Skin of body (tissue), 3 donors: ENCODE measurements at places on chromosomes 12 and 14. TPM values are rescaled to one million over a fixed set of nuclear protein-coding genes. Genes with fewer than 3 reads are reported as not detected.

DNA sequence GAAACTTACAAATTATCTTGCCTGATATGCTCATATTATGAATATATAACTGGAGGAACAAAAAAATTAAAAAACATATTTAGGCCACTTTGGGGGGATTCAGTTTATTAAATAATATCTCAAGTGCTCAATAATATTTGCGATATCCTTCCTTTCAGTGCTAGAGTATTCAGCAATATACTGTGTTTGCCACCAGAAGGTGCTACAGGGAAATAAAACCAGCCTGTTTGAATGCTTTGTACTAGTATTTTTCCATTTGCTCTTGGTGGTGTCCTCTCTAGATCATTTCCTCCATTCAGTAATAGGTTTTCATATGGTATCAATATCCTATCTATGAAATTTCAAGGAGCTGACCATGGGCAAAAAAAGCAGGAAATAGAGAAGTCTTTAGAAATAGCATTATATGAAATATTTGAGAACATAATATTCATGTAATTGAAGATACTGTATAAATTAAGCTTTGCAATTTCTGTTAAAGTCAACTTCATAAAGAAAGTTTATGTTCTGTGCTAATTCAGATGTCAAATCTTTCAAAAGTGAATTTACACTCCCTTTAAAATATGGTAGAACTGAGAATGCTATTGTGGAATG is 106.2 kb upstream of the NAV3 start:
- peak; percentile 35 for DNase-seq

DNA sequence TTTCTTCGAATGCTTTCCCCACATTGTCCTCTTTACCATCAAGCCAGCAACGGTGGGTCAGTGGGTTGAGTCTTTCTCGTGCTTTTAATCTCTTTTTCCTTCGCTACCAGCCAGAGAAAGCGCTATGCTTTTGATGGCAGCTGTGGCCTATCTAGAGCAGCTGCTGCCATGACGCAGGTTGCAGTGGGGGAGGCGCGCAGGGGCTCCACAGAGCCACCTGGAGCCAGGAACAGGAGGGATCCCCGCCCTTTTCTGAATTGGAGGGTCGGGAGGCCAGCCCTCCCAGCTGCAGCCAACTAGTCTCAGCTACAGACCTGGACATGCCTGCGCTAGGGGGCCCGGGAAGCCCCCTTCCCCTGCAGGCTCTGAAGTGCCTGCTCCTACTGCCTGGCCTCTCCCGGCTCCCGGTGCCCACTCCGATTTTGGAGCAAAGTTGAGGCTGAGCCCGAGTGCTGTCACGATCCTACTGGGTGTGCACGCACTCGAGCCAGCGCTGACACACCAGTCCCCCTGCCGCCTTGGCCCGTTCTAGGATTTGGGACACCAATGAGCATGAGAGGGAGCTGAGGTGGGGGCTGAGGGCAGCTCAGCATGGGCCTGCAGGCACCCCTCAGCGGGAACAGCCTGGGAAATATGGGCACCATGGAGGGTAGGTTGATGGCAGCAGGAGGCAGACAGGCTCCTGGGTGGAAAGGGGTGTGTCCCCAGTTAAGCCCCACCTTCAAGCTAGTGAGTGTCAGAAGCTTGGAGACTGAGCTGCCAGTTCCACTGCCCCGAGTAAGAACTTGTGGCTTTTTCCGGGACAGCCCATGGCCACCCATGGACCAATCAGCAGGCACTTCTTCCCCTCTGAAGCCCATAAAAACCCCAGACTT is 784.2 kb downstream of the SLC6A15 start:
- no peak for DNase-seq

Gene RNASE2
- total RNA-seq, result 6.1 TPM

Gene GPX2
- 0.20 TPM for total RNA-seq

Gene KRT73
- 22.2 TPM for total RNA-seq

Gene HOXC12
- 0.30 TPM for total RNA-seq

DNA sequence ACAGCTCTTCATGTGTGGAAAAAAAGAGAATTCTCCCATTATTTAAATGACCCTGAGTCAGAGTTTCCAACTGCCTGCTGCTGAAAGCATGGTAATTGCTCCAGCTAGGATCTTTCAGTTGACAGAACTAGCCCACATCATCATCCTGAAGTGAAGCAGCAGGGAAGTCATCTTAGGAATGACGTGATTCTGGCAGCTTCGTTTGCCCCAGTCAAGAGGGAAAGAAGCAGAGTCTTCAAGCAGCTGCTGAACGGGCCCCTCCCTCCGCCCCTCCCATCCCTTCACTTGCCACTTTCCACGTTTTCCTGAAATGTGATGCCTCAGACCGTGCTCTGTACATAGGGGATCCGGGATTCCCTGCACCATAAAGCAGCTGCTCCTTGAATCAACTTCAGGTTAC is 455.0 kb upstream of the TMEM132C start:
- peak; percentile 92 for DNase-seq

DNA sequence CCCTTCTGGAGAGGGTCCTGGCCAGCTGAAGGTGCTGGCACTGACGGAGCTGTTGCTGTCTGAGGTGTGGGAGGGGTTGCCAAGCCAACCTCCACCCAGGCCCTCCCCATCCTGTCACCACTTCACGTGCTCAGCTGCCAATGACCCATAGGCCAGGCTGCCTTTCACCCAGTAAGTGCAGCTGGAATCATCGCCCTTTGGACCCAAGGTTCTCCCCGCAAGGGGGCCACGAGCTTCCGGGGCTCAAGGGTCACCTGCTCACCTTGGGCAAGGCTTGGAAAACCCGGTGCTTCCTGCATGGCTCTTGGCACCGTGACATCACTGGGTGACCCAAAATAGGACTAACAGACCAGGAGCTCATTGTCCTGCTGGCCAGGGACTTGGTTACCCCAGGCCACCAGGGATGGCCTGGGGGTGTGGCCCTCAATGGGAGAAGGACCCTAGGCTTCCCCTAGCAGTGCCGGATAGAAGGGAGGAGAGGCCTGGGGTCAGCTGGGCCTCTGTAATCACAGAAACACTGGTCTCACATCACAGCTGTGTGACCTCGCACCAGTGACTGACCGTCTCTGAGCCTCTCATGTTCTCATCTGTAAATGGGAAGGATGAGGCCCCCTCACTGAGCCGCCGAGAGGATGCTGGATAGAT is 51.3 kb downstream of the CCDC85C start:
- DNase-seq, result no peak

GRCh38 chr12:9634177-9634803 is 26.6 kb upstream of the KLRB1 start:
- DNase-seq, result no peak

- DNase-seq, result no peak
These were observed 16.3 kb downstream of the YAF2 start for GRCh38 chr12:42221726-42222125.

DNA sequence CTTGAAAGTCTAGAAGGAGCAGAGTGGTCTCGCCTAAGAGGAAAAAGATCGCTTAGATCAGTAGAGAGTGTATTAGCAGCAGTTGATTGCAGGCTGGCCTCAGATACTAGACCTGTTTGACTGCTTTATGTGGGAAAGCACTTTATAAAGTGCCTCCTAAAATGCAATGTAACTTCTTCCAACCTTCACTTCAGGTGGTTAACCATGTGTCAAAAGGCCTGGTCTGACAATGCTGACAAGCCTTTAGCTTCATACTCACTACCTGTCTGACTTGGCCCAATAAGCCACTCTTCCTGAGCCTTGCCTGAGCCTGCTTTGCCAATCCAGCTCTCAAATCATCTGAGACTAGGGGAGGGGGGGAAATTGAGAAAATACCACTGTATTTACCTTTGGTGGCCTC is 14.6 kb downstream of the MGAT4C start:
- DNase-seq, result no peak

- DNase-seq, result no peak
These were observed 34.0 kb upstream of the HECTD1 start for GRCh38 chr14:31241450-31242114.

DNA sequence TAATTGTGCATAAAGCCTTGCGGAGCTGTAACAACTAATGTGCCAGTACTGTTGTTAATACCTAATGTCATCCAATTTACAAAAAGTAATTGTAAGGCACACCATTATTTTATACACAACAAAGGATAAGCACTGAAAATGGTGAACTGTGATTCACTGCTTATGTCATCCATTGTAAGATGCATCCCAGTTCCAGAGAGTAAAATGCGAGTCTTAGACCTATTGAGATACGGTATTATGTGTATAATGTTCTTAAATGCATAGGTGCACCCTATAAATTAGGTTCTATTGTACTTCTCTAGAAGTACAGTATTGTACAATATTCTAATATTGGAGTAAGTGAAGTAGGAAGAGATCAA is 406 bp downstream of the PARP2 start:
- DNase-seq, result peak; percentile 41

Gene CACNA2D4
- total RNA-seq, result 1.9 TPM

DNA sequence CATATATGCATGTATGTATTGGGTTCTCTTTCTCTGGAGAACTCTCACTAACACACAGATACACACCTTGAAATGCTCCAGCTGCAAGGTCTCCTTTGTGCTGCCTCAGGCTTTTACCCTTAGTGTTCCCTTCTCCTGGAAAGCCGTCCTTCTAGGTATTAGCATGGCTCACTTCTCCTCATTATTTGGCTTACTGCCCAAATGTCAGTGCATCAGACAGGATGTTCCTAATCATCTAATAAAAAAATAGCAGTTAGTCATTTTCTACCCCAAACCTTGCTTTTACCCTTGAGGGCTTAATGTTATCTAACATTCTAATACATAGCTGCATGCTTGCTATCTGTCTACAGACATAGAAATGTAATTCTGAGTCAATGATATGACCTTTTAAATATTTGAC is 109.0 kb upstream of the SLC16A7 start:
- no peak for DNase-seq

- DNase-seq, result no peak
These were observed 357 bp downstream of the HOMEZ start for GRCh38 chr14:23285530-23286019.

GRCh38 chr12:10363914-10364814 is 25.7 kb downstream of the KLRK1 start:
- peak; percentile 49 for DNase-seq

Gene HSPB8
- total RNA-seq, result 26.8 TPM

DNA sequence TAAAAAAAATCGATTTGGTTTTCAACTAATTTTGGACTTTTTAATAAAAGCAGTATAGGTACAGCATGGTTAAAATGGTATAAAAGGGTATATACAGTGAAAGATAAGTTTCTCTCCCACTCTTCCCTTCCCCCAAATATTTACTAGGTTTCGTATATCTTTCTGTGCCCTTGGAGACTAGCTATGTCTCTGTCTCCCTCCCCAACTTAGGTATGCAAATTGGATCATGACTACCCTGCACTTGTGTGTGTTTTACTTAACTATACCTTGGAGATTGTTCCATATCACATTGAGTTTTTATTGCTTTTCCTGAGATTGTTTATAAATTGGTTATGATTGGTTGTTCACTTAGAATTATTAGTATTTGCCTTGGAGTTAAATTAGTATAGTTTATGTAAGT is 19.4 kb downstream of the AEBP2 start:
- no peak for DNase-seq

DNA sequence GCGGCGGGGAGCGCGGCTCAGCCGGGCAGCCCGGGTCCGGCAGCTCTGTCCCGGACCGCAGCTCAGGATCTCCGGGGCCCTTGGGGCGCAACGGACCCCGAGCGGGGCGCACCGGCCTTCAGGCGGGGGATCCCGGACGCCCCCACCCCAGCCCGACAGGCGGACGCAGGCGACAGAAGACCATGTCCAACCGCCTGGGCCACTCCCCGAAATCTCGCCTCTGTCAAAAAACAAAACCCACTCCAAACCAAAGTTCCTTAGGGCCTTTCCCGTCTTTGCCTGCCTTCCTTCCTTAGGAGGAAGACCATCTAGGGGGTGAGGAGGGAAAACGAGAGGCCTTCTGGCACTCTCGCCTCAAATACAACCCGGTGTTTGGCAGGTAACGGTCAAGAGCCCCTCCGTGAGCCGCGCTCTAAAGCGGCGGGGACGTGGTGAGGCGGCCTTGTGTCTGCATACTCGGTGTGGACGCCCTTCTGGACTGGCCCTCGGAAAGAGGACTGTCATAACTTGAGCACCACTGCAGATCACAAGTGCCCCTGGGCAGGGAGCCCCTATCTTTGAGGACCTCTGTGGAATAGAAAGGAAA is 604 bp downstream of the HCFC2 start:
- DNase-seq, result no peak

Gene OAS2
- total RNA-seq, result 2.2 TPM

Gene ADAM21
- total RNA-seq, result 0.10 TPM

Gene RIN3
- 8.2 TPM for total RNA-seq

- DNase-seq, result peak; percentile 55
These were observed 108.2 kb upstream of the SLC38A4 start for GRCh38 chr12:46933947-46934346.

DNA sequence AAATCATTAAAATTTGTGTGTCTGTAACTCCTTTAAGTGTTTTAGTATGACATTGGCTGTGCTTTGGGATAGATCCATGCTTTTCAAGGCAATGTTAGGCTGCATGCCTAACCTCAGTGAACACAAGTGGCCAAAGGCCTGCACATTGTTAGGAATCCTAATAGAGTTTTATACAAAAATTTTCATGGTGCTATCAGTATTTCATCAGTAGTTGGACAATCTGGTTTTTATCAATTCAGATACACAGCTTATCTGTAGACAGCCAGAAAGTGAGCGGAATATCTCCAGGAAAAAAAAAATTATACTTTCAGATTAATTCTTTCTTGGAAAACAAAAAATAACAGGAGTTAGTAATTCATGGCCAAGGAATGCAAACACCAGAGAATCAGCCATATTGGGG is 324.0 kb upstream of the PDE3A start:
- peak; percentile 79 for DNase-seq

Gene B4GALNT1
- 1.7 TPM for total RNA-seq

DNA sequence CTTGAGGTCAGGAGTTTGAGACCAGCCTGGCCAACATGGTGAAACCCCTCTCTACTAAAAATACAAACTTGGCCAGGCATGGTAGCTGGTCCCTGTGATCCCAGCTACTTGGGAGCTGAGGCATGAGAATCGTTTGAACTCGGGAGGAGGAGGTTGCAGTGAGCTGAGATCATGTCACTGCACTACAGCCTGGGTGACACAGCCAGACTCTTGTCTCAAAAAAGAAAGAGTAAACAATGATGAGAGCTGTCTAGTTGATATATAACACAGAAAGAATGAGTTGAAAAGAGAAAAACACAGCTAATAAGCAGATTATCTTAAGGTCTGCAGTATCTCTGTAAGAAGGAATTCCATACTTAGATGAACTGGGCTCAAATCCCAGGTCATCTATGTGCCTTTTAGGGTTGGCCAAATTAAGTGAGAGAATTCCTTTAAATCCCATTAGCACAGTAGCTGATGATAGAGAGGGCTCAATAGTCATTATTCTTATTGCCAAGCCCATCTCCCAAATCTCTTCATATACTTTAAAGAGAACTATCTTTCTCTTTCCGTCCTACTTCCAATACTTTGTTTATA is 31.1 kb upstream of the STRAP start:
- no peak for DNase-seq

Gene PLCZ1
- not detected for total RNA-seq

Gene SRRM4
- total RNA-seq, result 0.10 TPM

Gene CLBA1
- 3.5 TPM for total RNA-seq

Gene LBHD2
- not detected for total RNA-seq

DNA sequence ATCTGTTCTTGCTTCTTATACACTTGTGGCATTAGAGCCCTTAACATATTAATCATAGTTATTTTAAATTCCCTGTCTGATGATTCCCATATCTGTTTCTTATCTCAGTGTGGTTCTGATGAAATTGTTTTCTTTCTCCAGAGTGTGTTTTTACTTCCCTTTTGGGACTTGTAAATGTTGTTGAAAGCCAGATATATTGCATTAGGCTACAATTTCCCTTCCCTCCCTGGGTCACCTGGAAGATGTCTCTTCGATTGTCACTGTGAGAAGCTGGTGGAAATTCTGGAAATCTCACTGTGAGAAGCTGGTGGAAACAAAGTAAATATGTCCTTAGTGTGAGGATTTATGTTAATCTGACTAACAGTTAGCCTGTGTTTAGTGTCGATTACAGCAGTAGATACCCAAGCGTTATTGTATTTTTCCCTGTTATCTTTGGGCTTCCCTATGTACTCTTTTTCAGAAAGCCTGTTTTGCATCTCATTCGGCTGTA is 717.3 kb downstream of the TRHDE start:
- no peak for DNase-seq
